ENCODE measurements at places on chromosomes 1 and 21.

GRCh38 chr1:221839782-221840395 is 98.0 kb upstream of the DUSP10 start:
- DNase-seq = no peak

GRCh38 chr1:193321242-193321840 is 134.9 kb upstream of the B3GALT2 start:
- DNase-seq = no peak

DNA sequence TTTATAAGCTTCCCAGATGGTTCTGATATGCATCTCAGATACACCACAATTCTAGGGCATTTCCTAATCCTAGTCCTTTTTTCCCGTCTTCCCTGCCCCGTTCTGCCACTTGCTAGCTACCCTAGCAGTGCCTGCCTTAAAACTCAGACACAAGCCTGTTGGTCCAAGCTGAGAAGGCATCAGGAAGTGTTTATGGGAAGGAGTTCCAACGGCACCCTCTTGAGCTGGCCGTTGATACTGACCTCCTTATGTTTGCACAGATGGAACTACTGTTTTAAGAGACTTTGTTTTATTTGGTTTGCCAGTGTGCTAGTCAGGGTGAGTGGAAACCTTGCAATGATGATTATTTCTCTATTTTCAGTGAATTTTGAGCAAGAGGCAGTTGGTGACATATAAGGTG is 67.2 kb downstream of the UCK2 start:
- DNase-seq = no peak

GRCh38 chr21:41766883-41767605 is at the start of gene RIPK4:
RIPK4 (minus strand) TSS chr21:41767052; CDS start chr21:41767041, 11 bp downstream.
- no peak for DNase-seq

DNA sequence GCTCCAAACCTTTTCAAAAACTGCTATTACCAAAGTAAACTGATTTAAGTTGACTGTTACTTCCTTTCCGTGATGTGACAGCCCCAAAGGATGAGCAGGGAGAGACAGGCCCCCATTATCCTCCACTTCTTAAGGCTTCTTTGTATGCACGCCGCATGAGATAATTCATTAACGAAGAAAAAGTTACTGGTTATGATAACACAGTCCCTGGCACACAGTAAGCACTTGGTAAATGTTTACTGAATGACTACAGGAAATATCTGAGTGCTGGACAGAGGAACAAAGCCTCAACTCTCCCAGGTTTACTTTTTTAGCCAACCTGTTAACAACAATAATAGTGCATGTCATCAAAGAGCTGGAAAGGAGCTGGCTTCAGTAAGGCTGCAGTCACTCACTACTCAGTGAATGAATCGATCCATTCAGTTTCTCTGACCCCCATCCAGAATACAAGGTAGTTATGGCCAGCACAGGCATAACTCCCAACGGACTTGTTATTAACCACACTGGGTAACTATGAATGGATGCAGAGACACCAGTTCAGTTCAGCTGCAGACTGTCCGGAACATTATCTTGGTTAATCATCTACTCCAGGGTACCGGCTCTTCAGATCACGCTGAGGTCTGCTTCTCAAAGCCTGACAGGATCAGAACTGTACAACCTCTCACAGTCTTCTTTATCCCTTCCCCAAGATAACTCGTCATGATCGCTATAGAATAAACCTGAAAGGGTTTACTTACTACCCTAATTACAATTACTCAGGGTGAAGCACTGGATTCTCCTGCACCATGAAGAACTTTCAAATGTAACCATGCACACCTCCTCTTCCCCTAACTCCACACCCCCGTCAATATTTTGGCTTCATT is 58.3 kb downstream of the TGFBR3 start:
- DNase-seq = no peak

DNA sequence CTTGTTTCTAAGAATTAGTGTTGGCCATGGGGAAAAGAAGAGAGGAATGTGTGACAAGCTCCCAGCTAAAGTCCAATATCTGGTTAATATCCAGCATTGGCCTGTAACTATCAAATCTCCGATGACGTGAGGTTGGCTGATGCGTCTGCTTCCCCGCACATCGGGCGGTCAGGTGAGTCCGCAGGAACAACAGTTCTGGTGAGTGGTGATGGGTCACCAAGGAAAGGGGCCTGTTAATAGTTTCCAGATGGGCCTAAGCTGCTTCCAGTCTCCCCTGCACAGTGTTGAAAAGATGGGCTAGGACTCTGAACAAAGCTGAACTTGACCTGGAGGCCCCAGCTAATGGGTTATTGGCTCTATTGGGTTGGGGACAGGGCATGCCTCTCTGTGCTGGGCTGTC is 193.1 kb upstream of the EDN2 start:
- DNase-seq = no peak

- no peak for DNase-seq
Observed at GRCh38 chr1:156583821-156584622, 4.5 kb downstream of the TTC24 start.

DNA sequence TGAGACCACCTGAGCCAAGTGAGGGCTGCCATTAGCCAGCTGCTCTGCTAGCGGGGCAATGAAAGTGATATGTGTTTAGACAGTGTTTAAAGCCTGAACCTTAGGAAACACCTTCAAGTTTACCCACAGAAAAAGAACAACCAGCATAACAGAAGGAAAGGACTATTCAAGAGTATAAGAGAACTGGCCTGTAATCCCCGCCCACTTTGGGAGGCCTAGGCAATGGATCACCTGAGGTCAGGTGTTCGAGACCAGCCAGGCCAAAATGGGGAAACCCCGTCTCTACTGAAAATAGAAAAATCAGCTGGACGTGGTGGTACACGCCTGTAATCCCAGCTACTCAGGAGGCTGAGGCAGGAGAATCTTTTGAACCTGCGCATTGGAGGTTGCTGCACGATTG is 149.4 kb downstream of the PCP4 start:
- DNase-seq = no peak

DNA sequence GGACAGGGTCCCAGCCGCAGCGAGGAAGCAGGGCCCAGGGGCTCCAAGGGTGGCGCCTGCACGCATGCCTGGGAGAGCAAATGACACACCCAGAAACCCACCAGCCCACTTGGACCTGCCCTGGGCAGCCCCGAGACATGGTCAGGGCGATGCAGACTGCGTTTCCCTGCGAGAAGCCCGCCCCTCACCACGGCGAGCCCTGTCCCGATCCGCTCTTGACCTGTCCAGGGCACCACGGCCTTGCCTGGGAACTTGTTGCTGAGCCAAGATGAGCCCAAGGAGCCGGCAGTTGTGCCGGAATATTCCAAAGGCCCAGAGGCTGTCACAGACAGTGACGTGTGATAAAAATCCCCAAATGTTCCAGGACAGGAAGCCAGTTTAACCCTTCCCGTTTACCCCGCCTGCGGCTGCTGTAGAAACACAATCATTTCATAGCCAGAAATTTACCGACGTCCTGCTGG is 78.1 kb downstream of the SIK1 start:
- DNase-seq = no peak
